ENCODE measurements at places on chromosomes 7 and 10.
A peak's percentile ranks its signal among the peaks of the same experiment; 100 is the strongest.

GRCh38 chr7:128024151-128024550 lies 7.1 kb downstream of the LRRC4 start:
- DNase-seq, result no peak

- DNase-seq, result peak; percentile 96
Observed at GRCh38 chr10:112811741-112812551, 138.1 kb upstream of the TCF7L2 start.

DNA sequence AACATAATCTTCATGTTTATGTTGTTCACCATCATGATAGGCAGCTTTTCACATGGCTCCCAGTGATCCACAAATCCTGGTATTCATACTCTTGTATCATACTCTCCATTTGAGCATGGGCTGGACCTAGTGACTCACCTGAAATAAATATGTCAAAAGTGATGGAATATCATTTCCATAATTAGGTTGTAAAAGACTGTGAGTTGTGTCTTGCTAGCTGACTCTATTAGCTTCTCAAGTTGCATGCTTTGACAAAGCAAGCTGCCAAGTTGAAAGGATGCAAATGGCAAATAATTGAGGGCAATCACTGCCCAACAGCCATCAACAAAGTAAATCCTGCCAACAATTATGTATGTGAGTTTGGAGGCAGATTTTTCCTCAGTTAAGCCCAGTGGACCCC lies 300.4 kb downstream of the AHR start:
- DNase-seq, result no peak

DNA sequence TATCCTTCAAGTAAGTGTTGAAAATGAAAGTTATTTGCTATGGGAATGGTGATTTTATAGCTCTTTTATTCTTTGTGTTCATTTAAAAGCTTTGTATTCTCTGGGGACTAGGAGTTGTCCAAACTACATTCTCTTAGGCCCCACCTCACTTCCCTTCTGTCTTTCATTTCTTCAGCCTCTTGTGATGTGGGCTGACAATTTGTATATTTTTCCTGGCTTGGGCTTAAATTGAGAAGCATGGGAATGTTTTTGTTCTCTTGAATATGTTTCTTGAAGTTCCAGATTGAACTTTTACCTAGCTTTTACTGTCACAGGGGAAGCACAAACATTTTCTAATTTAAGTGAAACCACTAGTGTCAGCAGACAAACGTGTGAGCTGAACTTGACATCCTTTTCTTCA lies 27.9 kb downstream of the BBS9 start:
- DNase-seq, result no peak

- peak; percentile 15 for DNase-seq
Observed at GRCh38 chr10:115092555-115093285, 445 bp upstream of the ATRNL1 start.

GRCh38 chr10:63917363-63917762 lies 396.2 kb downstream of the REEP3 start:
- no peak for DNase-seq

DNA sequence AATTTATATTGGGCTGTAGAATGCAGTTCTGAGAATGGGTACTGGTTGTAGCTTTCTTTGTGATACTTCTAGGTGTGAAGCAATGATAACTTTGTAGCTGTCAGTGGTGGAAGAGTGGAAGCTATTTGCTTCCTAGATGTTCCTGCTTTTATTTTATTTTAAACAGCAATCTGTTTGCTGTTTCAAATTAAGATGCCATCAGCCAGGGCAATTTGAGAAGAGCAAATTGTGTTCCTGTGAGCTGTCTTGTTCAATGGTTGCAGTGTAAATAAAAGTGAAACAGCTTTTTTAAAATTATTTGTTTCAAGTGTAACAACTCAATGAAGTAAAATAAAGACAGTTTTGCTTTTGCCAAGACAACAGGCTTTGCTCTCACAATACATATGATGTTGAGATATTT lies 150.8 kb upstream of the TMEM229A start:
- DNase-seq, result no peak

- no peak for DNase-seq
Observed at GRCh38 chr10:113594652-113595051, 41.8 kb downstream of the HABP2 start.

- DNase-seq, result no peak
Observed at GRCh38 chr7:150451097-150451793, 815 bp downstream of the GIMAP8 start.

GRCh38 chr7:141430455-141431139 lies 120.6 kb upstream of the AGK start:
- no peak for DNase-seq
